NCI-H2029 treated with DMSO at 0.1 percent for 48 hours (cell line): ENCODE measurements at places on chromosomes 6 and 20.

GRCh38 chr6:91486200-91486599 is 899.3 kb upstream of the MAP3K7 start:
- no peak for DNase-seq

- DNase-seq: no peak
These were observed 30.3 kb downstream of the STX7 start for GRCh38 chr6:132482581-132482980.

DNA sequence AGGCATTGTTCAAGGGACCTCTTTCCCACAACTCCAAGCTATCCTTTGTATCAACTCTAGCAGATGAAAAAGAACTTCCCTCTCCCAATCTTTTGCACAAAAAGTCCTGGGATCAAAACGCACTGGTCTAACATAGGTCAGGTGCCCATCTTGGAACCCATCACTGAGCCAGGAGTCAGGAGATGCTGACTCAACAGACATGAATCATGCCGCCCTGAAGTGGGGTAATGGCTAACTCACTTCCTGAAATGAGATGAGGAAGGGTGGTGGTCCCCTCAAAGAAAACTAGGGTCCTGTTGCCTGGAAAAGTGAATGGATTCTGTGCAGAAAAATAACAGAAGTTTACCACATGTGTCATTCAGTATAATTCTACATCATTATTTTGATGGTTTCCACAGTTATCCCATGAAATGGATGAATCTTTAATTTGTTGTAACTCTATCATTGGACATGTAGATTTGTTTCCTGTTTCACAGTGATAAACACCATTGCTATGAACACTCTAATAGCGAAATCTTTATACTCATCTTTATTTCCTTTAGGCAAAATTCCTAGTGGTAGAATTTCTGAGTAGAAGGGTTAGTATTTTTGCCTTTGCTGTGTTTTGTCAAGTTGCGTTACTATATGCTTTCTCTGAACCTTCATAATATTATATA is 151.3 kb downstream of the SLC16A10 start:
- DNase-seq: no peak

DNA sequence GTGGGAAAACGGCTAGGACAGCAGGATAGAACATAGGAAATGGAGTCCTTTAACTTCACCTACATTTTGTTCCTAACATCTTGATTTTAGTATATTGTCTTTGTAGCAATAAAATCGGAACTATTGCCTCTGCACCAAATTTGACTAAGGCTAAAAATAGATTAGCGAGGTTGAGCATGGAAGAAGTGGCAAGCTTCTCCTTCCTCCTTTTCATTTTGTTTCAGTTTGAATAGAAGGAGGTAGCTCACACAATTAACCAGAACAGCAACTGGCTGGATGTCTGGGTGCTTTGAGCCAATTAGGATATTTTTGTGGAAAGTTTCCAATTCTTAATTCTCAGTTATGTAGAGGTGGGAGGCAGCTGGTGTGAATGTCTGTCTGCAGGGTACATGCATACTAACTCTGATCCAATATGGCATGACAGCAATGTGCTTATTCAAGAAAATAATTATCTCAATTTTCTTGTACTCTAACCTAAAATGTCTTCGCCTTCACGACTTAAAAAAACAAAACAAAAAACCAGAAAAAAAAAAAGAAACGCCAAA is 3.1 kb upstream of the HECA start:
- no peak for DNase-seq

GRCh38 chr6:44237813-44238433 is 9.0 kb upstream of the HSP90AB1 start:
- no peak for DNase-seq

GRCh38 chr6:52496631-52497030 is 76.5 kb downstream of the EFHC1 start:
- no peak for DNase-seq

GRCh38 chr20:50872560-50873425 is 58.4 kb downstream of the ADNP start:
- no peak for DNase-seq

DNA sequence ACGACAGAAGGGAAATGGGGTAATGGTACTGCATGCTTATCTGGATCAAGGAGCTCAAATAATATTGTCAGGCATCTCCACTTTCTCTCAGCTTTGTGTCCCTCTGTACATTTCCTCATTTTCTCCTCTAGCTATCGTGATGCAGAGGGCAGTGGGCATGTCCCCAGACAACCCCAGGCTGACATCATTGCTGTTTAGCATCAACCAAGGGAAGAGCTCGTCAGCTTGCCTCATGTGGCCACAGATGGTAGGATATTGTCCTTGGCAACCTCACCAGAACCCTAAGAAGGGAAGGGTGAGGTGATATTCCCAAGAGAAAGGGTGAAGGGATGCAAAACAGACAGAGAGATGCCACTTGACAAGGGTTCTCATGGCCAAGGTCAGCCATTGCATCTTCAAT is 58.3 kb downstream of the MAFB start:
- no peak for DNase-seq

DNA sequence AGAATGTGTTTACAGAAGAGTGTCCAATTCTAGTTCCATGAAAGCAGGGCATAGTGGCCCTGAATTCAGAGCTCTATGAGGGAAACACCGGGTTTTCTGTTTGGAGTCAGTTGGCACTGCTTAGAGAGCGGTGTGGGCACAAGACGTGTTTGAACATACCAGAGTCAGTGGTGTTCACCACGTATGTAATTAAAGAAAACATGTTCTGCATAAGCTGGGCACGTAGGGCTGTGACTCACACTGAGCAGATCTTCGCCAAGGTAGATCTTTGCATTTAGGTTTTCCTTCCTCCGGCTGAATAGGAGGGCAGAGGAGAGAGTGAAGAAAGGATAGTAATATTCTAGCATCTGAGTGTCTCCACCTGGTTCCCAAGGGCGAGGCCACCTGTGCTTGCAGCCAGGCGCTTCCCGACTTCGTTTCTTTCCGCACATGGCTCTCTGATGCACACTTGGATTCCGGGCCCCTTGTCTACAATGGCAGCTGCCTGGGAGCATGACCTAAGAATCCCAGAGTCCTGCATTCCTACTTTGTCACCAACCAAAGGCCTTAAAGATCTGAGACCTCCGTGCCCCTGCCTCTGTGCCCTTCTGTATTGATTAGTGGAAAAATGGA is 136.2 kb downstream of the ERMARD start:
- DNase-seq: no peak
